ENCODE measurements at places on chromosomes 7 and 10.

GRCh38 chr10:123642697-123643096, 23.5 kb upstream of the GPR26 start:
- DNase-seq = no peak

- DNase-seq = no peak
Measured at GRCh38 chr7:129163875-129164544, 19.5 kb downstream of the TSPAN33 start.

- DNase-seq = no peak
Measured at GRCh38 chr10:93852476-93853095, 41.2 kb upstream of the SLC35G1 start.

GRCh38 chr10:33334153-33334804, at the start of gene NRP1:
NRP1 (minus strand) TSS chr10:33334667; CDS start chr10:33334382, 285 bp downstream.
- peak; percentile 36 for DNase-seq

GRCh38 chr7:86226191-86226590, 417.5 kb upstream of the GRM3 start:
- no peak for DNase-seq

All from liver (tissue), 10 donors.